ENCODE measurements at places on chromosomes 4 and X.

DNA sequence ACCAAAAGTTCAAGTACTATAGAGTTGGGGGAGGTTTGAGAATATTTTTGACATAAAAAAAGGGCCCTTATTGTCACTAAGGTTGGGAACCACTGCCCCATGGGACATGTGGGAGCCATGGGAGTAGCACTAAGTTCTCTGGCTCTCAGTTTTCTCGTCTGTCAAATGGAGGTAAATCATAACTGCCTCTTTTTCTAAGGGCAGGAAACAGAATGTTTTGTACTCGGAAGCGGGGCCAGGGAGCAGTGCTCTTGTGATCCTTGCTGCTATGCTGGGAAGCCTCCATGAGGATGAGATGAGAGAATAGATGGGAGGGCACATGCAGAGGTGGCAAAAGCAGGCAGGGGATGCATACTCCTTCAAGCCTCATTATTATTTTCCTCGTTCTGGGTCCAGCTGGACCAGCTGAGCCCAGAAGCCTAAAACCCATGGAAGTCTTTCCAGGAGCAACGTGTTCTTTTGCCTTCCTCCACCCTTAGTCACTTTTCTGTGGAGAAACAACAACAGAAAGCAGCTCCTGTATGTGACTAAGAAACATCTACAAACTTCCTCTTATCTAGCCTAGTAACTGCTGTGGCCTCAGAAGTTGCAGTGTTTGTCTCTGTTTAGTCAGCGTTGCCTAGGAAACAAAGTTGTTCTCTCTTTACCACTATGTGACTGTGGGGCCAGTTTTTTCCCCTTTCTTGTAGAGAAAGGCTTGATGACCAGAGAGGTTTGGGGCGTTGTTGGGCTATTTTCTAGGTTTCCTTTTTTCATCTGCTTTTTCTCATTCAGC is 64.8 kb downstream of the TSC22D3 start:
- peak; percentile 91 for DNase-seq

DNA sequence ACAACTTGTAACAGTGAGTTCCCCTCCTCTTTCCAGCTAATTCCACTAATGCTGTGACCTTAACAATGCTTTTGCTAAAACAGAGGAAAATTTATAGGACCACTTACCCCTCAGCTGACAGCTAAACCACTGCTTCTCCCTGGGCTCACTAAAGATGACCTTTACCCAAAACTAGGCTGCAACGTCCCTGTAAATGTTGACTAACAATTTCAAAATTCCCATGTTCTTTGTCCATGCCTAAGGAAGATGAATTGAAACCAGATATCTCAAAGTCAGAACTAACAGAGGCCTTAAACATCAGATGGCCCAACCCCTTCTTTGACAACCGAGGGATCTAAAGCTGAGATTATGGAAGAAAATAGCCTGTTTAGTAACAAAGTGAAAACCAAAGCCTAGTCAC is 32.5 kb downstream of the AFAP1 start:
- DNase-seq: no peak

DNA sequence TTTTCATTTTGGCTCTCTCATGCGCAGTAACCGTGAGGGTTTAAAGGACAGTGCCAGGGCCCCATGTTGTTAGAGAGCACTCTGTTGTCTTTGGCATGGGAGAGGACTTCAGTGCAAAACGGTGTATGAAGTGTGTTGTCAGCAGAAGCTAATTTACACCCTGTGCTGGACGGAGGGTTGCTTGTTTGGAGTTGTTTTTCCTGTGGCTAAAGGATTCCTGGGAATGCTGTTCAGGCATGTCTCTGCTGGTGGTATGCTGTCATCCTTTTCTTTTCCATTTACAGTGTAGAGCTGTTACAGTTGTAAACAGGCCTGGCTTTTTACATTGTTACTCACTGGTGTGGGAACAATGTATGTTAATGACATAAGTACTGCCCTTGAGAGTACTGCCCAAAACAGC is 206.3 kb downstream of the CBR4 start:
- DNase-seq: peak; percentile 34

DNA sequence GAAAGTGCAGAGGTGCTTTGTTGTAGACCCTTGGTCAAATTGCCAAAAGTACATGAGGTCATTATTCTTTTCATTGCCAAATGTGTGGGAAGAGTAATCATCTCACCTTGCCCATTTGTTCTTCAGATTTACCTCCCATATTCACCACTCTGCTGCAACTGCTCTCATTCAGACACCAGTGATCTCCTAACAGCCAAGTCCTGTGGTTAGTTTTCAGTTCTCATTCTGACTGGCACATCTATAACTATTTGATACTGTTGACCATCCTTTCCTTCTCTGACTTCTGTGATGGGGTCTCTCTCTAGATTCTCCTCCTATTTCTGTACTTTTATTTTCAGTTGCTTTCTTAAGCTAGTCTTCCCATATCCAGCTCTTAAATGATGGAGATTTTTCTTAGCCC is 39.8 kb downstream of the GRIA3 start:
- DNase-seq: no peak

DNA sequence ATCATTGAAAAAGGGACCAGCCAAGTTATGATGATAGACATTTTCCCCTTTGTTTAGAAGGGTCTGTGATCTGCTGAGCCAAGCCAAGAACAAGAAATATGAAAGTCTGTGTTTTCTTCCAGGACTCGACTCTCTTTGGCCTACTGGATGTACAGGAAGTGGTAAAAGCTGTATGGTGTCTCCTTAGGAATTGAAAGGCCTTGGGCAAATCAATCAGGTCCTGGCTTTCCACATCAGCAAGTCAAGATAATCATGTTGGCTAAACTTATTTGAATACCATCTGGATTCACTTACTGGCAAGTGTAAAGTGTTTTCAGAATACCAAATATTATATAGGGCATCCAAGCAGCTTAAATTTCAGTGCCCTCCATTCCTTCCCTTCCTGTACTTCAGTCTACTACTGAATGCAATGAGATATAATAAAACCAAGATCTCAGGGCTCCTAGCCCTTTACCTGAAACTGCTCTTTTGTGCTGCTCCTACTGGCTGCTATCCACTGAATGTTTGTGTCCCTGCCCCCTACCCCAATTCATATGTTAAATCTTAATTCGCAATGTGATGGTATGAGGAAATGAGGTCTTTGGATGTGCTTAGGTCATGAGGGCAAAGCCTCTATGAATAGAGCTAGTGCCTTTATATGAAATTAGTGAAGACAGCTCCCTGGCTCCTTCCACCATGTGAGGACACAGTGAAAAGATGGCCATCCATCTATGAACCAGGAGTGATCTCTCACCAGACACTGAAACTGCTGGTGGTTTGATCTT is 578.0 kb downstream of the SPRY1 start:
- DNase-seq: no peak

- no peak for DNase-seq
Observed at GRCh38 chr4:64334964-64335363, 74.3 kb downstream of the TECRL start.

DNA sequence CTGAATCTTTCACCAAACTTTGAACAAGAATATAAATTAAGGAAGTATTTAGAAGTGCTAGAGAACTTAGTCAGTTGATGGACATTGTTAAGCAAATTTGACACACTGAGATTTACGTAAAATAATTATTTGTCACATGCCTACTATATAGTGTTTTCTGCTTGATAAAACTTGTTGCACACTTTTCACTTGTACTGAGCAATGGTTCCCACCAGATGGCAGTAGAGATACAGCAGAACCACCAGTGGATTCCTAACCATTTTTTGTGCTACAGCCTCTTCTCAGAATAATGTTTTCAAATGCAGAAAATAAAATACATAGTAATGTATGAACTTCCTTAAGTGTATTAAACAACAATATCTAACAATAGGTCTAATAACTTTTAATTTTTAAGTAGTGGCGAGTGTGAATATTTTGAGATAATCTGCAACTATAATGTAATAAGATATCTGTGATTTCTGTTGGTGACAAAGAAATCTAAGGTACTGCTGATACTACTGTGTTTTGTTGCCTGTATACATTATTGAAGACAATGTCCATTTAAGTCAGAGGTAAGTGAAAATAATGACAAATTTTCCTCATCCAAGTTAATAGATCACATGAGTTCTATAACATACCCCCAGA is 81.2 kb downstream of the APOOL start:
- peak; percentile 36 for DNase-seq

DNA sequence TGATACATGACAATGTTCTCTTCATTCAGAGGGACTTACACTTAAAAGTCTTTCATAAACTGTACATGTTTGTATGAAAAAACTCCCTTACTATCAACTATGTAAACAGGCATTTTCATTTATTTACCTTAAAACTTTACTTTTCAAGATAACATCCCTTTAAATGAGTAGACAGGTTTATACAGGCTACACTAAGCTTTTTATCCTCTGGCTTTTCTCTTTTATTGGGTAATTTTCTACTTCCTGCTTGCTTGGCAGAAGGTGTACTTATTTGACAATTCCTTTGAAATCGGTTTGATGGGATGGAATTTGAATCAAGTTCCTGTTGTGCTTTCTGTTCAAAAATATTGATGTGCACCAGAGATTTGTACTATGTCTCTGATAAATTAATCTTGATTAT is 81.4 kb downstream of the PTPN13 start:
- DNase-seq: no peak

Measured in ELR (cell line).